ENCODE measurements at places on chromosomes 16 and 17.

- DNase-seq = no peak
Observed at GRCh38 chr16:76386784-76387183, 109.6 kb downstream of the CNTNAP4 start.

DNA sequence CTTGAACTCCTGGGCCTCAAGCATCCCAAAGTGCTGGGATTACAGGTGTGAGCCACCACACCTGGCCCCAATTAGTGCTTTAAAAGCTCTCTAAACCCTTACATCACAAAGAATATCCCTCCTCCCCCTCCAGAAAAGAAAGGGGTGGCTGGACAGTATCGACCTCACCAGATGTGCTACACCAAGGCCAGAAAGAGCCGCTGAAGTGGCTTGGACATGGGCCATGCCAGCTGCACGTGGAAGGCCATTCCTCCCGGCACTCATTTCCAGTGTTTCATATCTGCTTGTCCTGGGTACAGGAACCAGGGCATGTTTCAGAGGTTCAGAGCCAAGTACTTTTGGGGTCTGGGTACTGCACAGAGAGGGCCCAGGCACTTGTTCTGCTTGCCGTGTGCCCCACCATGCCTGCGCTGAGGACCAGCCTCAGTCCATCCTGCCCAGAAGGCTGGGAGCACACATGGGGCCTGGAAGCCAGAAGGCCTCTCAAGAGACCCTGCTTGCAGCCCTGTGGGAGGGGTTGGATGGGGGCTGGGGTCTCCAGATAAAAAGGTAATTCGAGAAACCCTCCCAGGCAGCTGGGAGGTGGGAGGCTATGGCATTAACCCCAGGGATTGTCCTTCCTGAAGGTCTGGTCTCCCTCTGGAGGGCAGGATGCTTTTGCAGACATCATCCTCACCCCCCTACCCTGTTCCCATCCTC is 3.5 kb upstream of the SRRM2 start:
- no peak for DNase-seq

- no peak for DNase-seq
Observed at GRCh38 chr17:16417896-16418684, 2.7 kb downstream of the TRPV2 start.

DNA sequence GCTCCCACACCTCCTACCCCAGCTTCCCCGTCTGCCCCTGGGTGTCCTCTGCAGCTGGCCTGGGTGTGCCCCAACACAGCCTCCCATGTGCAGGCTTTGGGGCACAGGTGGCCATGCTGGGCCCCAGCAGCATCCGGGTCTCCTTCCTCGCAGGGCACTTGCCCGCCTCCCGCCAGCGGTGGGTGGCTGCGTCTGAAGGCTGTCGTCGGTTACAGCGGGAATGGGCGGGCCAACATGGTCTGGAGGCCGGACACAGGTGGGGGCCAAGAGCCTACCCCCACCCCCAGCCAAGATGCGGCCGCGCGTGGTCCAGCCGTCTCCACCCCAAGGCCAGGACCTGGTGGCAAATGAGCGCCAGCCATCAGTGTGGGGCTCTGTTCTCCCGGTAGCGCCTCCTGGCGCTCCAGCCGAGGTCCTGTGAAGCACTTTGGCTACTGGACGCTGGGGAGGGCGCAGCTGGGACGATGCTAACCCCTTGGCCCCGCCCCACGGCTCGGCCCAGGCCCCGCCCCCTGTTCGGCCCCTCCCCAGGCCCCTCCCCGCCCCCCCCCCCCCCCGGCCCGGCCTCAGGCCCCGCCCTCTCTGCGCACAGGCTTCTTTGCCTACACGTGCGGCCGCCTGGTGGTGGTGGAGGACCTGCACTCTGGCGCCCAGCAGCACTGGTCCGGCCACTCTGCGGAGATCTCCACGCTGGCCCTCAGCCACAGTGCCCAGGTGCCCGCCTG is 7.3 kb upstream of the RHOT2 start:
- DNase-seq = peak; percentile 90

DNA sequence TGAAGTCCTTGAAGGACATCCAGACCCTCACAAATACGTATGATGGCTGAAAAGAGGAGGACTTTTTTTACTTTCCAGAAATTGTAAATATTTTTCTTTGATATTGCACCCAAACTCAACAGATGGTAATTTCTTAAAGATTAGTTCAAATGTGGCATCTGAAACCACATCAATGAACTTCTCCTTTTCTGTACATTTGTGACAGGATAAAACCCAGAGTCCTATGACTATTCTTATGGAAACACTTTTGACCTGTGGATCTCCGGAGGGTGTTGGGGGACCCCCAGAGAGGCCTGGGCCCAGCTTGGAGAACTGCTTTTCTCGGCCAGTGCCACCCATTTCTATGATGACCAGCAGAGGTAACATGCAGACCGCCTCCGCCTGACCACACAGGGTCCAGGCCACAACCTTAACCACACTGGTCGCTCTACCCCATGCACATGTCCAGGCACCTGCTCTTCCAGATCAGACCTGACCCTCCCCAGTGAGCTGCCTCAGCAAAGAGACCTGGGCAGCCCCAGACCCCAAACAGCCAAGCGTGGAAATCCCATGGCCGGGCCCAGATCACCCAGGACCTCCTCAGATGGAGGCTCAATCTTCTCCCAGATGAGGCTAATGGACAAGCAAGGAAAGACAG is 22.7 kb downstream of the RPH3AL start:
- DNase-seq = no peak

DNA sequence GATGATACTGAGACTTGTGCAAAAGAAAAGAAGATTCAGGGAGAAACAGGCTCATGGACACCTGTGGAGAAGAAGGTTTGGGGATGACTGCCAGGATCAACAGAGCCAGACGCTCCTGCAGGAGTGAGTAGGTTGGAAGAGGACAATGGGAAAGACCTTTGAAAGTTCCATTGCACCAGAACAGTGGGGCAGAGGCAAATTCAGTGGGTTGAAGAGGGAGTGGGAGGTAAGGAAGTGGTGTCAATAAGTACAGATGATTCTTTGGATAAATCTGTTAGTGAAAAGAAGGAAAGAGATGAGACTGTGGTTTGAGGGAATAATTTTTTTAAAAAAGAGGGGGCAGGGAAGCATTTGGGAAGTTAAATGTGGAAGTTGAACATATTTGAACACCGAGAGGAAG is 212.8 kb downstream of the SOX9 start:
- no peak for DNase-seq

DNA sequence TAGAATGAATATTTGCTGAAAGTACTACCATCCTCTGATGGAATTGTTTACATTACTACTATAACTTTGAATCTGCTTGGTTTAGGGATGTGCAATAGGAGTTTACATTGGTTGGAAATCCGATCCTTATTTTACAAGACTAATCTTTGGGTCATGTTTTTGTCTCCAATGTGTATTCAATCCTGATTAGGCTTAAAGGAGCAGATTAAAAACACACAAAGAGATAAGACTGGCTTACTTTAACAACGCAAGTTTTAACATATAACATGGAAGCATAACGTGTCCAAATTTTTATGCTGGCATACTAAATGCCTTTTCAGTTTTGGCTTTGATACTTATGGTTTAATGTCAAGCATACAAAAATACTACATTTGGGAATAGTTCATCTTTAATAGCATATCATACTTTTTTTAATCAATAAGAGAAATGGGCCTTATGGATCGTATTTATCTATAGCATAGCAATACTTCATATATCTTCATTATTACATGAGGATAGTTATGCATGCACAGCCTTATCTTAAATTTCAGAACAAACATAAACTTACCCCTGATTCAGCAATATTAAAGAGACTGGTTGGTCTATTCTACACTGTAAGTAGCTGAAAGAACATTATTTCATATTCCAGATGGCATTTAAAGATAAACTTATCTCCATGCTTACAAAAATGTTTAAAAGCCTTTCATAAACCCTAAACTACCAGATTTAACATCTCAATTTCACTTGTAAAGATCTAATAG is 69.9 kb upstream of the NACA2 start:
- no peak for DNase-seq

DNA sequence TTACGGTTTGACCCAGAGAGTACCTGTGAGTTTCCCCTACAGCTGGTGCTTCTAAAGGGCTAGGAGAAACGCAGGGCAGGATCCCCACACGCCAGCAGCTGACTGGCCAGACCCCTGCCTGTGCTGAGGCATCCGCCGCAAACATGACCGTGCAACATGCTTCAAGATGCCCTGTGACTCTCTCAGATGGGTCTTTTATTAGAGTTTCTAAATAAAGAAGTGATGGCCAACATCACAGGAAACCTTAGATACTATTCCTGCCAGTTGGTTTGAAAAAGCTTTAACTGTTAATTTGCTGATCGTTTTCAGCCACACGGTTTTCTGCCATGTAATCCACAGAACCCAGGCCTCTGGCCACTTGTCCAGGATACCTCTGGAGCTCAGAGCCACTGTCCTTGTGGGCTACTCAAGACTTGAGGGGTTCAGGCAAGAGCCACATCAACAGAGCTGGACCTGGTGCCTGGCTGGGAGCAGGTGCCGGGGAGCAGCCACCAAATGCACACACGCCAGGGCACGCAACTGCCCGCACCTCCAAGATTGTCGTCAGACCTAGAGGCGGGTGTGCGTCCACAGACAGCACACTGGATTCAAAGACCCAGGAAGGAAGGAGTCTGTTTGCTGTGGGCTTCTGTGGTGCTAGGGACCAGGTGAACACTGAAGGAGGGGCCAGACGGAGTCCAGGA is 118.4 kb downstream of the ZNF778 start:
- no peak for DNase-seq

- DNase-seq = no peak
Observed at GRCh38 chr16:8712589-8713361, 38.4 kb downstream of the ABAT start.

DNA sequence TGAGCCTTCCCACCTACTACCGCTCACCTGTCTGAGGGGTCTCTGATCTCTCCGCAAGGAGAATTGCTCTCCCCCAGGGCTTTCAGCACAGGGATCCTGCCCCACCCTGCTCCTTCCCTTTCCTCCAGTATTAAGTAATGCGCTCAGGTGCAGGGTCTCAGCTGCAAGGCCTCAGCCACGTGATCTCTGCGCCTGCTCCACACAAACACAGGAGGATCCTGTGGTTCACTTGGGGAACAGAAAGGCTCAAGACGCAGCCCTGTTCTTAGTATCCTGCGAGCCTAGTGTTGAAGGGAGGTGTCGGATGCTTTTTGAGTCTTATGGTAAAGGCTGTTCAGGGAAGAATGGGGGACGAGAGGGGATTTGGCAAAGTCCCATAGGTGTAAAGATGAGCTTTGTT is 41.6 kb upstream of the GCSH start:
- no peak for DNase-seq

GRCh38 chr16:8832717-8833105 is 35.1 kb downstream of the PMM2 start:
- DNase-seq = no peak

- no peak for DNase-seq
Observed at GRCh38 chr17:28774206-28774605, 30.4 kb downstream of the TRAF4 start.

- DNase-seq = no peak
Observed at GRCh38 chr17:5762191-5762590, 177.9 kb upstream of the NLRP1 start.

Data from NCI-H187 (cell line).